ENCODE measurements at places on chromosomes 2 and 18.
A peak's percentile ranks its signal among the peaks of the same experiment; 100 is the strongest.

DNA sequence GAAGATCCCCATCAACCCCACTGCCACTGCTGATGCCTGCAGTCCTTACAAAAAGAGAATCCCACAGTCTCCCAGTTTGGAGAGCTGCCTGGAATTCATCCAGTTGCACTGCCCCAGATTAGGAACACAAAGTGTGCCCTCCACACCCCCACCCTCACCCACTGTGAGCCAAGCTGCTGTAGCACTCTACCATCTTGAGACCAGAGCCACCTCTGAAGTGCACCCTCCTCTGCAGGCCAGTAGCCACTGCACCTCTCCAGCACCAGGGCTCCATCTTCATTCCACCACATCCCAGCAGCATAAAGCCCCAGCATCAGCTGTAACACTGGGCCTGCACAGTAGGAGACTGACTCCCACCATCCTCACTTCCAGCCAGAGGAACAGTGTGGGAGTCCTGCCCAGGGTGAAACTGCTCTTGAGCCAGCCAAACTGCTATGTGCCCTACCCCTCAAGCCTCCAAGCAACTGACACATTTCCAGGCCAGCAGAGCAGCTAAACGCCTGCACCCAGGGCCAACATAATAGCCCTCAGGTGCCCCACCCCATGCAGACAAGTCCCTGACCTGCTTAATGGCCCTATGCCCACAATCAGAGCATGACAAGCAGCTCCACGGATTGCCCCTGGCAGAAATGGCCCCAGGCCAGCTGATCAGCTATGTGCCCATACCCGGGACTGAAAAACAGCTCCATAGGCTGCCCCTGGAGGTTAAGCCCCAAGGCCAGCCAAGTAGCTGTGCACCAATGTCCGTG is 206.0 kb downstream of the ATAD2B start:
- no peak for DNase-seq

DNA sequence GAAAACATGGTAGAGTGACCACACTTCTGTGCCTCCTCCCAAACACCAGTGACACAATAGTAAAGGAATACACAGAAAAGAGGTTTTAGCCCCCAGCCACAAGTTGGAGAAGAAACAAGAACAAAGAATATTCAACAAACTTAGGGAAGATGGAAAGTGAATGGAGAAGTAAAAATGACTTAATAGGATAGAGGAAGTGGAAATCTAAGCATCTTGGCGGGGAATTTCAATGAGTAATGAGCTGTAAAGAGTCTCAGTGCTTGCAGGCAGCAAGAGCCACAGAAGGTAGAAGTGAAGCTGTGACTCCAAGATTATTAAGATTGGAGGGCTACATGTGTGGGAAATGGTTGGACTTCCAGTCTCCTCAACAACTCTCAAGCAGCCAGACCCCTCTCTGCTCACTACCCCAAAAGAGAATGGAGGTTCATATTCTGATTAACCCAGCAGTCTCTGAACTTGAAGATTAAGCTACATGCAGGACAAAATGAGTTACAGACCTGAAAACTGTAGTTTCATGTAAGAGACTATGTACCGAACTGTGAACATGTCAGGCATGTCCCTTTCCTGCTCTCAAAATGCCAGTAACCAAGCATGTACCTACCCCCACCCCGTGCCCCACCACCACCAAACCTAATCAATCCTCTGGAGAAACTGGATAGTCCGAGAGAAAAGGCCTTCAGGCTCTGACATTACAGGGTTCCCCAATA is 16.9 kb upstream of the HNRNPLL start:
- peak; percentile 42 for DNase-seq

GRCh38 chr18:12828116-12829051 is 55.7 kb downstream of the PTPN2 start:
- no peak for DNase-seq

DNA sequence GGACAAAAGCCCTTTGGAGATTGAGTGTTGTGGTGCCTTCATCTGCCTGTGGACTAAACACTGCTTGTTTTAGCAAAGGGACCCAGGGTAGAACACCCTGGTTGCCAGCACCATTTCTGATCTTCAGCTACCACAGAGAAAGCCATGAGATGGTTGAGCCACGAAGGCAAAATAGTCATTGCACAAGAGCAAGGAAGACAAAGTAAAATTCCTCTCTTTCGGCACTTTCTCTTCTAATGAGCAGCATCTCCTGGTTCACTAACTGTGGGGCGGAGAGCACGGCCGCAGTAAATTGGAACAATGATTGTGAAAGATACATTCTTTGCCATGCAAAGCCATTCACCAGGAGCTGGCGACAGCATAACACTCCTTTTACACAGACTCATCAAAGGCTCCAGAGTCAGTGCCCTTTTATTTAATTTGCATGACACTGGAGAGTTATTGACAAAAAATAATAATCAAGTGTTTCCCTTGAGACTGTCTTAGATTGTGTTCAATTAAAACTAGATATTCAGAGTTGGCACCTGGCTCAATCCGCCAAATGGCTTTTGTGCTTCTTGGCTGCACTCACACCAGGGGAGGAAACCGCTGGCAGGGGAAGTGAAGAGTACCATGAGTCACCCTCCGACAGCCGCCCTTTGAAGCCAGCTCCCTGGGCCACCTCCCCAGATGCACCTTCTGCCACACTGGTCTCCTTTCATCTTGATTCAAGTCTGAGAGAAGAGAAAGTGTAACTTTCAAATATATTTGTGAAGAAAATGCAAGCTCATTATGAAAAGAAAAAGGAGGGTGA is 100.5 kb upstream of the MEIS1 start:
- peak; percentile 36 for DNase-seq

- no peak for DNase-seq
Observed at GRCh38 chr18:51437280-51438271, 240.1 kb upstream of the MEX3C start.

GRCh38 chr18:10412933-10413332 is 41.5 kb upstream of the APCDD1 start:
- peak; percentile 38 for DNase-seq

GRCh38 chr2:241692448-241692847 is 5.8 kb upstream of the DTYMK start:
- DNase-seq: peak; percentile 48

DNA sequence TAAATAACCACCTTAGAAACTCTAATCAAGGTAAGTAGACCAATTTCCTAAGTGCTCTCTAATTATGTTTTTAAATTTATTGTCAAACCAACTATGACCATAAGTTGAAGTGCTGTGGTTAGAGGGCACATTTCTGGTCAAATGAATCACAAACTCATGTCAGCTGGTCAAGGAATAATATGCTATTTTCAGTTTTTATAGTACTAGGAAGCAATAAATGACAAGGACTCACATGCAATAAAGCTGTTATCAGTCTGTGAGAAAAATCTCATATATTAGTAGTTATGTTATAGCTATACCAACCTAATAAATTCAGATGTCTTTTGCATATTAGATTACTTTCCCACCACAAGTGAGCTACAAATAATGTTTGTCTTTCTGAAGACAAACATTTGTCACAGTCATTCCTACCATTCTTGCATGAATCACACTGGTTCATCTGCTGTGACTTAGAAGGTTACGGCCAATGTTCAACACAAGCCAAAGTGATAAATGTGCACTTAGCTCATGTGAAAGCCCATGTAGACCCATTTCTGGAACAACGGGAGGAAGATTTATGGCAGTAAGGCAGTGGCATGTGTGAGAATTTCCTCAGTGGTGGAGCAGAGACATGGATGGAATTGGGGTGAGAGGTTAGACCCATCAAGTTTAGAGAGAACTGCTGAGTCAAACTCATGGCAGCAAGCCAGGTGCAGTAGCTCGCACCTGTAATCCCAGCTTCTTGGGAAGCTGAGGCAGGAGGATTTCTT is 27.4 kb upstream of the CCNYL1 start:
- peak; percentile 92 for DNase-seq

DNA sequence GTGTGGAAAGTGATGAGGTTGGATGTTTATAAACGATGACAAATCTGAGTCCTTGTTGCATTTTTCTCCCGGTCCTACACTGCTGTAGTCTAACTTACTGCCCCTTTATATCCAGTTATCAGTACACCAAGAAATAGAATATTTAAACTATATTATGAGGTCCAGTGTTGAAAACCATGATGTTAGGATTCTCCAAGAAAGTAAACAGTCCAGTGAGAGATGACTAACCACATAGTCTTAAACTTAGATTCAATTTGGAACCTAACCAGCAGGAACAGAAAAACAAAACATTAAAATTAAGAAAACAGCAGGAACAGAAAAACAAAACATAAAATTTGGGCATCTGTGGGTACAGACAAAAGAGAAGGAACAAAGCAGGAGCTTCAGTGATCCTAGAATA is 143.2 kb downstream of the TPGS2 start:
- DNase-seq: no peak

GRCh38 chr2:134246154-134246874 is 7.6 kb upstream of the MGAT5 start:
- DNase-seq: no peak
